ENCODE measurements at places on chromosomes 4 and X.

DNA sequence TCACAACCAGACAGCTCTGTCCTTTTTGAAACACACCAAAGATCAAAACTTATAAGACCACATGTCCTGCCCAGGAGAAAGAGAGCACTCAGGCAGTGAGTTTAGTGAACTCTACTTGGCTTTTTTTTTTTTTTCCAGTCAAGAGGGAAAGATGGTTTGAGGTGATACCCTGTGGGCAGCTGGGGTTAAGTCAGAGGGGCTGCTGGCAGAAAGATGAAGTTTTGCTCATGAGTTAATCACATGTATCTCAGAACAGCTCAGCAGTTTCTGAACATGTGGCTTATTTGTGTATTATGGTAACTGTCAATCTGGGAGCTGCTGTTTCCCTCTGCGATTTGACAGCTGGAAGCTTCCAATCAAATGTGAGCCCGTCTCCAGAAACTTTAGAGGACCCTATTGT, 56.4 kb upstream of the MAP3K15 start:
- DNase-seq = no peak

- peak; percentile 59 for DNase-seq
Measured at GRCh38 chrX:40922307-40922706, 162.9 kb upstream of the USP9X start.

DNA sequence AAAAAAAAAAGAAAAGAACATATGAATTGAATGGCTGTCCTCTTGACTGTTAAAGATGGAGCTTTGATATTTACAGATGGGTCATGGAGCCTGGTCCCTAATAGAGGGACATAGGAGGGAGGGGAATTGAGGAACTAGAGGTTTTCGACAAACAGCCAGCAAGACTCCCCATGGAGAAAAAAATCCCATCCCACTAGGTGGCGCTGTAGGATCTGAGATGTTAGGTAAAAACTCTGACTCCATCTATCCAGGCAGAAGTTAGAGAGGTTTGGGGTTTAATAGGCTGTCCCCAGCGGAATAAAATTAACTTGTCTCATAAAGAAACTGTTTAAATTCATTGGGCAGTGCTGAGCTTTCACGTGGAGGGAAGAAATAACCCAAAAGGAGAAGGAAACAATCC, 45.9 kb downstream of the HMGB2 start:
- peak; percentile 64 for DNase-seq

DNA sequence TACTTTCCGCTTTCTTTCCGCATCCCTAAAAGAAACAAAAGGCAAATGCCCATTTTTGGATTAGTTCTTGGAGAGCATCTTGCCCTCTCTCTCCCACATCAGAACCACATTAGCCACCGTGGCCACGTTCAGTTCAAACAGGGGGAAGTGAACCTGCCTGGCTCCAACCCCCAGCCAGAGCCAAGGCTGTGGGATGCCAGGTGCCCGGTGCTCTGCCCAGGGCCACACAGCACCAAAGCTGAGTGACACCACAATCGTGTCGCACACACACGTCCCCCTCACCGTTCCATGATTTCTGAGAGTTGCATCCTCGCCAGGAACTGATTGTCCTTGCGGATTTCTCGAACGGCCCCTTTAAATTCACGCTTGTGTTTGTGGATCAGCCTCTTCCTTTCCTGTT, 24.3 kb downstream of the NOP14 start:
- no peak for DNase-seq

DNA sequence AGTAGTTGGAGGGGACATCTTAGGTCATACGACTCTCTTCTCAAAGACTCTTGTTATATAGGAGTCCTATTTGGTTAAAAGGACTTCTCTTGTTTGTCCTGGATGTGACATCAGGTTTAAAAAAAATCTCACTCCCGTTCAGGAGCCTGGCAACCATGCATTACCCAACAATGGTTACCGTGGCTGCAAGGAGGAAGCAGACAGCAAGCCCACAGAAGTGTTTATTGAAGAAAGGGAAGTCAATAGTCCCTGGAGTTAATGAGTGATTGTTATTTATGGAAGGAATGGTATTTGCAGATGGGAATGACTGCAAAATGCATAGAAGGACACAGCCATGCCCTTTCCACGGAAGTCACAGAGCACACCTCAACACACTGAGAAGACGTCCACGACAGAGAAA, 75.9 kb upstream of the ENPP6 start:
- DNase-seq = no peak

GRCh38 chrX:32894679-32895078, 316.7 kb downstream of the DMD start:
- DNase-seq = no peak

DNA sequence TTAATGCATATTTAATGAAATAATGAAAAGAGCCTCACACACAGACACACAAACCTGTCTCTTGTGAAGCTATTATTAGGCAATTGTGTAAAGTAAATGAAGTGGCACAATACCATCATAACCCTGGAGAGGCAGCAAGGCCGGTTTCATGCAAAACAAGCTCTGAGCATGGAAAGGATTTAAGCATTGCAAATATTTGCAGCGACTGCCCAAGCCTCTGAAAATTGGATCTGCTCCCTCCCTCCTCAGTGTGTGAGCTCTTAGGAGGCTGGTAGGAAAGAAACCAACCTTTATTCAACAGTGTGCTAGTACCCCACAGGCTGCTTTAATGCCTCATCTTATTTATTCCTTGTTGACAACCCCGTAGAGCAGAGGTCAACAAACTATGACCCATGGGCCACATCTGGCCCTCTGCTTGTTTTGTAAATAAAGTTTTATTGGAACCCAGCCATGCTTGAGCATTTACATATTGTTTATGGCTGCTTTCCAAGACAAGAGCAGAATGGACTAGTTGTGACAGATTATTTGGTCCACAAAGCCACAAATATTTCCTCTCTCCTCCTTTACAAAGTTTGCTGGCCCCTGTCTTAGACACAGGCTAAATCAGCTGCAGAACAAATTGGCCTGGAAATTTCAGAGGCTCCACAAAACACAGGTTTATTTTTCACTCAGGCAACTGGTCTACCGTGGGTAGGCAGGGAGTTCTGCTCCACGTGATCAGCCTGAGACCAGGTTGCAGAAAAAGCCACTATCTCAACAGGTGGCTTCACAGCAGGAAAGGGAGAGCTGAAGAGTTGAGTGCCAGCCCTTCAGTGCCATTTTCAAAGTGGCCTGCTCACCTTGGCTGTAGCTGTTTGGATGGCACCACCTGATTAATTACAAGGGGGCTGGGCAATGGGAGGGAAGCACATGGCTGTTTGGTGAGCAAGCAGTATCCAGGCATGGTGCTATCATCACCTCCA, 16.8 kb downstream of the RS1 start:
- no peak for DNase-seq

GRCh38 chrX:141609111-141609510, 19.6 kb downstream of the SPANXA2 start:
- no peak for DNase-seq

DNA sequence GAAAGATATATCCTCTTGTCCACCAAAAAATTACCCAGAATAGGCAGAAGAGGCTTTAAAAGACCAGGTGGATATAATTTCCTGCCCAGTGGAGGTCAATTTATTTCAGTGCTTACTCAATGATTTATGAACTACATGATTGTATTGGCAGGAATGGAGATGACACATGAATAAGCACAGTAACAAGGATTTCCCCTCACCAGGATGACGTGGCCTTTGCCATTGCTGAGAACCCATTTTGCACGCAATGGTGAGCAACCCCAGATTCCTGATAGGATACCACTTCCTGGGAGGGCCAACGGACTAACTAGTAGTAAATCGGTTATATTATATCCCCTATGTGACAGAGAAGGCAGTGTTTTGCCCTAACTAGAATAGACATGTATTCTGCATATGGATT, 11.6 kb upstream of the TTC29 start:
- peak; percentile 88 for DNase-seq

GRCh38 chr4:158157412-158157811, 15.4 kb downstream of the GASK1B start:
- no peak for DNase-seq

- no peak for DNase-seq
Measured at GRCh38 chrX:150337536-150337935, 25.6 kb upstream of the MAMLD1 start.

GRCh38 chr4:94165256-94165655, 42.4 kb upstream of the SMARCAD1 start:
- no peak for DNase-seq

- DNase-seq = no peak
Measured at GRCh38 chr4:135492439-135492838, 1290.8 kb upstream of the PABPC4L start.

- no peak for DNase-seq
Measured at GRCh38 chr4:40210776-40211175, 13.9 kb downstream of the RHOH start.

DNA sequence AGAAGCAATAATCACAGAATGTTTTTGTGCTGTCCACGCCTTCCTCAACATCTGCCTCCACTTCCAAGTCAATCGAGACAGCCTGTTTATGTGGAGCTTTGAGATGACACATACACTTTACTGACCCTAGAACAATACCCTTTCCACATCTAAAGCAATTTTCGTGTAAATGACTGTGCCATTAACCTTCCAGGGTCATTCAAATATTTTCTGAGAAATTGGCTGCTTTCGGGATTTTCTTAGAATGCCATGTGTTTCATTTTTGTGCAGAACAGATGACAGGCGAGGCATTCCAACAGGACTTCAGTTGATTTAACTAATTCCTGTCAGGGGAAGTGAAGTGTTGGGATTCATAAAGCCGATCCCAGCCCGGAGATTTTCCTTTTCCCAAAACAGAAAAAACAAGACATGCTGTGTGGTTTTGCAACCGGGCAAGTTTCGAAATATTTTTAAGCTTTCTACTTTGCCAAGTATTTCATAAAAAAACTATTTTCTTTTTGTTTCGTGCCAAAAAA, 73.9 kb downstream of the SORBS2 start:
- DNase-seq = peak; percentile 96

DNA sequence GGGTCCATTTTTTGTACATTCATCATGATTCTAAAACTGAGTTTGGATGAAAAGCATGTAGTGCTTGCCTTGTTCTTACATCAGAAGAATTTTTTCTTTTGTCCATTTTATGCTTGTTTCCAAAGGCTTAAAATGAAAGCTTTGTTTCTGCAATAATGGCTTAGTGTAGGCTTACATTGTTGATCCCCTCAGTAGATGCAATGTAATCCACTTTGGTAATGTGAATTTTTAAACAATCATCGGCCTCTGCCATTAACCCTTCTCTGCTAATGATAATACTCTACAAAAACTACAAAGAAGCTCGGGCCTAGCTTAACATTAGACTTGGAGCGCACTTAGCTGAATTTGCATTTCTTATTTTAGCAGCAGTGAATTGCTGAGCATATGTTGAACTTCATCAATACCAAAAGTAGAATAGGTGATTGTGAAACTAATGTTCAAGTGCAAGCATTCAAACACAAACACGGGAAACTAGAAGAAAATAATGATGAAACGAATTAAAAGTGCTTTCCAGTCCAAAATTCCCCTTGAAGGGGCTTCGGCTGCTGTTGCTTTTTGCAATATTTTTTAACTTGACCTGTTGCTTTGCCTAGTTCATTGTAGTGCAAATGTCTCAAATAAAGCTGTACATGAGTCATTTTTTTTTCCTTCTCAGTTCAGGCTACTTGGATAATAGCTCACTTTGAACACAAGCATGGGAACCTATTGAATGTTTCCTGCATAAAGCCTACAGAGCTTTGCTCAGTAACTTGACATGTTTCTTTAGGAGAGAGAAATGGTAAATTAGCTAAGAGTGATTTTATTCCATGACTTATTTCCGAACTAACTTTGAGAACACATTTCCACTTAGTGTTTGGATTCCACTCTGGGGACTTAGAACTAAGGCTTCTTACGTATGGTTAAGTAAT, 66.5 kb downstream of the SLIT2 start:
- peak; percentile 52 for DNase-seq

DNA sequence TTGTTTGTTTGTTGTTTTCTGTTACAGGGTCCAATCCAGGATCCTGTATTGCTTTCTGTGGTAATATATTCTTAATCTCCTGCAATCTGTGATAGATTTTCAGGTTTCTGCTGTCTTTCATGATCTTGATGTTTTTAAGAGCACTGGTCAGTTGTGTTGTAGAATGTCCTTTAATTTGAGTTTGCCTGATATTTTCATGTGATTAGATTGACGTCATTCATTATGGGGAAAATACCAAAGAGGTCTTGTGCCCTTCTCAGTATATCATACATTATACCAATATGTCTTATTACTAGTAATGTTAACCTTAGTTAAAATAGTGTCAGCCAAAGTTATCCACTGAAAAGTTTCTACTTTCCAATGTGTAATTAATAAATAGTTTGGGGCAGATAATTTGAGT, 929.3 kb downstream of the PCDH19 start:
- no peak for DNase-seq

DNA sequence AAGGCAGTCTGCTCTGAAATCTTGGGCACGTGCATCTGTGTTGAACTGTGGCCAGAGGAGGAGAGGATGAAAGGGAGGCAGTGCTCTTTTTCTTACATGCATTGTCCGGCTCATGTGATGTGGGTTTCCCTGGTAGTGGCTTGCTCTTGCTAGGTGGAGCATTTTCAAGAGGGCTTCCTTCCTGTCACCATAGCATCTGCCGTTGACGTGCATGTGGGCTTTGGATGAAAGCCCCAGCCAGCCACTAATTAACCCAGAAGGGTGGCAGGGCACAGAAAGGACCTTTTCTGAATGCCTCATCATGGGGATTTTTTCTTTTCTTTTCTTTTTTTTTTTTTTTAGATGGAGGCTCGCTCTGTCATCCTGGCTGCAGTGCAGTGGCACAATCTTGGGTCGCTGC, 121.3 kb downstream of the GPR143 start:
- DNase-seq = peak; percentile 5

- DNase-seq = no peak
Measured at GRCh38 chr4:27084685-27085361, 224.2 kb downstream of the STIM2 start.

- DNase-seq = no peak
Measured at GRCh38 chr4:174316954-174317353, 33.2 kb downstream of the CEP44 start.

- DNase-seq = peak; percentile 14
Measured at GRCh38 chr4:107278791-107279483, 242.8 kb upstream of the DKK2 start.

- peak; percentile 59 for DNase-seq
Measured at GRCh38 chrX:108090491-108091263, 665 bp downstream of the PSMD10 start.

DNA sequence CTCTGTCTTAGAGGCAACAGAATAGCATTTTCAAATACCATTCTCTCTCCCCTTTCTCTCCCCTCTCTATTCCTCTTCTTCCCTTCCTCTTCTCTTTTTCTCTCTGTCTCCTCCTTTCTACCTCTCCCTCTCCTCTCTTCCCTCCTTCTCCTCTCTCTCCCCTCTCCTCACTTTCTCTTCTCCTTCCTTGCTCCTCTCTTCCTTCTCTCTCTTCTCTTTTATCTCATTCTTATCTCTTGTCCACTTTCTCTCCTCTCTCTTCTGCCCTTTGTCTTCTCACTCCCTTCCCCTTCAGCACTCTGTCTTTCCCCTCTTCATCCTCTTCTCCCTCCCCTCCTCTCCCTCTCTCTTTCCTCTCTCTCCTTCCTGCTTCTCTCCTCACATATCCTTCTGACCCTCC, 2265.8 kb upstream of the TENM3 start:
- DNase-seq = no peak

DNA sequence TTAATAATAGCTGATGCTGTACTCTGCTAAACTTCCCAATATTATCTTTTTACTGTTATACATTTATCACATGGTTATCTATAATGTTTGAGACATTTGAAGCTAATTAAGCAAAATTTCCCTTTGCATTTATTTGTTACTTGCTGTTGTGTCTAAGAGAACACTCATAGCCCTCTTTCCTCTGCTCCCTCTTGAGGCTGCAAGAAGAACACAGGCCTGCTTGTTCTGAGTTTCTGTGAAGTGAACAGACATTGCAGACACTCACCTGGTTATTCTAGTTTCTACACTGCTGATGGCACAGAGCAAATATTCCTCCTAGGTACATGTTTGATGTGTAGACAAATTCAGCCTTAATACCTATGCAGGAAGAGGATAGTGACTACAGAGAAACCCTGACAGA, 367.8 kb downstream of the GASK1B start:
- DNase-seq = no peak
